Type B pancreatic cell (in vitro differentiated cells): ENCODE measurements at places on chromosomes 1 and 21. TPM values are rescaled to one million over a fixed set of nuclear protein-coding genes. Genes with fewer than 3 reads are reported as not detected.

DNA sequence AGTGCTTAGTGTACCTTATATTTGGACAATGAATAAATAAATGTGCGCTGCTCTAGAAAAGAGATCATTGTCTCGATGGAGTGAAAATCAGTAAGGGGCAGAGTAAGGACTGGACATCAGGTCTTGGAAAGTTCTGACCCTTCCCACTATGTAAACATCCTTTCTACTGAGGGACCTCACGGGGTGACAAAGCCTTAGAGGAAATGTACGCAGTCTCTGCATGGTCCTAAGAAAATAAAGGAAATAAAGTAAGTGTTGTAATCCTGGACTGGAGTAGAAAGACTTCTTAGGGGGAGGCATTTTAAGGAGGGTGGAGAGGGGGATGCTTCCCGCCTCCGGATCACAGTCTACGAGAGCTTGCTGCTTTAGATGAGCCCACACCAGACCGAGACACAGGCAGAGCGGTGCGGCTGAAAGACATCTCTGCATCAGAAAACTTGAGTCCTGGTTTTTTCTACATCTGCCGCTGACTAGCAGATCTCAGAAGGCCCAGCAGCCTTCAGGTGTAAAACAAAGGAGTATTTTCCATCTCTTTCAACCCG, 22.3 kb upstream of the GPR137B start:
- H3K36me3 ChIP-seq: no peaks in the 10 kb centered on the region
- H3K27me3 ChIP-seq: no peaks in the 10 kb centered on the region
- no peak for DNase-seq
- no peak overlapping the region for H3K4me3 ChIP-seq

GRCh38 chr1:67059346-67059745, 5.4 kb upstream of the SLC35D1 start:
- H3K27ac ChIP-seq: no peak overlapping the region
- H3K27me3 ChIP-seq: peaks cover 11% of the 10 kb centered on the region
- H3K4me1 ChIP-seq: peaks cover 20% of the 10 kb centered on the region
- H3K36me3 ChIP-seq: no peaks in the 10 kb centered on the region
- no peak for DNase-seq
- no peak overlapping the region for H3K4me3 ChIP-seq

DNA sequence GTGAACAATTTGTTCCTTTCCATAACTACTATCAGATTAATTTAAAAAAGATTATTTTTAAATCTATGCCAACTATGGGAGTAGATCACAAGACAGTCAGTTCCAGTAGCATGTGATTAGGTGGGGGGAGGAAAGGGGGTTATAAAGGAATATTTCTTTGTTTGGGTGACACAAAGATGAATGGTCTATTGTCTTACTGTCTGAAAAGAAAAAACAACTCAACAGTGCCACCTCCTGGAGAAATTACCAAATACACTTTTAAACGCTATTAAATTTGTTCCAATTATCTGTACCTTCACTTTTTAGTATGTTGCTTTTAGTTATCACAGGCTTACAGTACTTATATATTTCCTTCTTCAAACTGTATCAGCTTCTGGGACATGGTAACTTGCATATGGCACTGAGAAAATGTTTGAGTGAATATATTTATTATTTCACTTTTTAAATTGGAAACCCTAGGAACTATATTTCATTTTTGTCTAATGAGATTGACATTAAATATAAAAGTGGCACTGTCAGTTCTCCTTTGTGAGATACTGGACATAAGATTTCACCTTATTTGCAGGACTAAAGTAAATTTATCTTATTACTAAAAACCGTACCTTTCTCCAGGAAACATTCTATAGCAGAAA, 1.7 kb upstream of the SORT1 start:
- peak overlapping the region; percentile 89 for H3K27ac ChIP-seq
- peaks cover 8% of the 10 kb centered on the region for H3K27me3 ChIP-seq
- peak overlapping the region; percentile 90 for H3K4me3 ChIP-seq
- peaks cover 3% of the 10 kb centered on the region for H3K36me3 ChIP-seq
- H3K4me1 ChIP-seq: peaks cover 17% of the 10 kb centered on the region
- no peak for DNase-seq

The HUNK gene
- 11.3 and 44.0 TPM in 2 replicates for total RNA-seq

The AUNIP gene
- total RNA-seq: 3.7 and 7.2 TPM in 2 replicates

The ST6GALNAC3 gene
- total RNA-seq: 3.8 and 24.7 TPM in 2 replicates

DNA sequence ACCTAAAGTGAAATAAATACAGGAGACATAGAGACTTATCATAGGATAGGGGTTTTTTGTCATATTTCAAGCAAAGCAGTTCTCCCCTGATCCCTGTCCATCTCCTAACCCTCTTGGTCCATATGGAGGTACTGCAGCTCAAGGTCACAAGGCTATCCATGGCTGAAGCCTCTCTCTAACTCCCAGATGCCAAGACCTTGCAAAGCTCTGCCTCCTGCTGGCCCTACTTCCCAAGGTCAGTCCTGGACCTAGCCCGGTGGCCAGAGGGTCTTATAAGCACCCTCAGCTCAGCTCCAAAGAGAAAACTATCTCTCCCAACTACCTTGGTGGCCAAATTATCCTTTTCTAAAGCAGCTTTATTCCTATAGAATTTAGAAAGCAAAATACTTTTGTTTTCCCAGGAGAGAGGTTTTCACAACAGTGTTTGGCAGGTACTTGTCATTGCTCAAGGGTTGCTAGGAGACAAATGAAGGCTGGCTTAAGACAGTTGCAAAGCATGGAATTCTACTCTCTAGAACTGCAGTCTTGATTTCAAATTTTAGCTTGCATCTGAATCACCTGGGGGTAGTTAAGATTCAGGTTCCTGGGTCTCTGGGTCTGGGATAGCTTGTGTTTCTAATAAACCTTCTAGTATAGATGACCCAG, 121.5 kb downstream of the XCL2 start:
- H3K27me3 ChIP-seq: no peaks in the 10 kb centered on the region
- no peaks in the 10 kb centered on the region for H3K36me3 ChIP-seq
- H3K4me3 ChIP-seq: no peak overlapping the region
- H3K4me1 ChIP-seq: no peaks in the 10 kb centered on the region
- no peak for DNase-seq

The OR14K1 gene
- not detected in 2 replicates for total RNA-seq

GRCh38 chr1:189708674-189709073, 769.0 kb downstream of the BRINP3 start:
- H3K27me3 ChIP-seq: no peaks in the 10 kb centered on the region
- no peak for DNase-seq
- no peaks in the 10 kb centered on the region for H3K36me3 ChIP-seq
- H3K4me1 ChIP-seq: no peaks in the 10 kb centered on the region
- no peak overlapping the region for H3K27ac ChIP-seq

GRCh38 chr1:241250465-241250864, 106.5 kb downstream of the RGS7 start:
- no peaks in the 10 kb centered on the region for H3K27me3 ChIP-seq
- H3K4me3 ChIP-seq: no peak overlapping the region
- no peaks in the 10 kb centered on the region for H3K36me3 ChIP-seq
- no peak overlapping the region for H3K27ac ChIP-seq

DNA sequence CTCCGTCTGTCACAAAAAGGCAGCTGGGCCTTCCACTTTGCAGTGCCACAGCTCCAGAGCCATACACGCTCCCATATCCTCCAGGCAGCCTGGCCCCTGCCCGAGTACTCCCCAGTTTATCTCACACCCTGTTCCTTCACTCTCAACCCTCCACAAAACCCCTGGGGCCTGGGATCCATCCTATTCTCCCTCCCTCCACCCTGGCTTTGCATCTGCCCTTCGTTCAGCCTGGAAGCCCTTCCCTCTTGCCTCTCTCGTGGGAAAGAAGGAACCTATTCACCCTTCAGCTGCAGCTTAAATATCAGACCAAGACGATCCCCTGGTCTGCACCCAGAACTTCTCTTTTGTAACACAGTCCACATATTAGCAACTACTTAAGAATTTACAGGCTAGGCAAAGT, 56.7 kb downstream of the CAMK2N1 start:
- no peaks in the 10 kb centered on the region for H3K4me1 ChIP-seq
- DNase-seq: no peak
- no peaks in the 10 kb centered on the region for H3K36me3 ChIP-seq
- H3K27me3 ChIP-seq: peaks cover 47% of the 10 kb centered on the region
- H3K27ac ChIP-seq: no peak overlapping the region

DNA sequence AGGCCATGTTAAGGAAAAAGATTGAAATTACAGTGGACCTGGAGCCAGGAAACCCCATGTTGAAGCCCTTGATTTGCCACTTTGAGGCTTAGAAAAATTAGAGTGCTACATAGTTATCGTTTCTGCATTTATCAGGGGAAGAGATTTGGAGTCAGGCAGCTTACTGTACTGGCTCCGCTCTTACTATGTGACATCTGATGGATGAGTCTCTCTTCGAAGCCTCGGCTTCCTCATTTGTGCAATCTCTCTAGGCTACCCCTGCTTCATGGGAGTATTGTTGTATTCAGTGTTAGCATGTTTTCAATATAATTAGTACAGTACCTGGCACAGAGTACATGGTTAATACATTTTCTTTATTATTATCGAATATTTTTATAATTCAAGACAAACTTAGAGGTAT, 480.4 kb upstream of the USP24 start:
- peaks cover 3% of the 10 kb centered on the region for H3K27me3 ChIP-seq
- H3K27ac ChIP-seq: peak overlapping the region; percentile 32
- H3K4me1 ChIP-seq: peaks cover 32% of the 10 kb centered on the region
- no peak for DNase-seq
- H3K4me3 ChIP-seq: peak overlapping the region; percentile 40

- peaks cover 44% of the 10 kb centered on the region for H3K36me3 ChIP-seq
- no peak overlapping the region for H3K27ac ChIP-seq
- H3K4me3 ChIP-seq: no peak overlapping the region
- no peak for DNase-seq
- H3K4me1 ChIP-seq: no peaks in the 10 kb centered on the region
These were observed 18.5 kb downstream of the ETS2 start for GRCh38 chr21:38824124-38824822.

The TSSK3 gene
- total RNA-seq: 2.1 and 3.8 TPM in 2 replicates

DNA sequence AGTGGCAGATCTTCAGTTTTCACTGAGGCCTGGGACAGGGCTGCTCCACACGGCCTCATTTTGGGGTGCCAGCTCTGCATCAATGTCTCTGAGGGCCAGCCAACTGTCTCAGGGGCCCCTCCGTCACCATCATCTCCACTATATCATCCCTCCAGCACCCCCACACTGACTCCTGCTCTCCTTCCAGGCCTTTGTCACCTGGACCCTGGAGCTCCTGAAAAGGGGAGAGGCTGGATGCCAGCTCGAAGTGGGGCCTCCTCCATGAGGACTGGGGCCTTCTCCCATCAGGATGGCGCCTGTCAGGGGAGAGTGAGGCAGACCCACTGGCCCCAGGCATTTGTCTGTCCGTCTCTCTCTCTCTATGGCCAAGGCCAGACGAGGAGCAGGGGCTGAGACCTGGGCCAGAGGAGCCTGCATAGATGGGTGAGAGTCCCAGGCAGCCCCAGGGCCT, 44.7 kb upstream of the LRP8 start:
- peak; percentile 56 for DNase-seq
- H3K4me1 ChIP-seq: peaks cover 10% of the 10 kb centered on the region
- no peak overlapping the region for H3K4me3 ChIP-seq
- H3K27ac ChIP-seq: no peak overlapping the region

The AMPD1 gene
- total RNA-seq: not detected in 2 replicates

GRCh38 chr1:226829105-226829504, 41.3 kb upstream of the PSEN2 start:
- H3K36me3 ChIP-seq: no peaks in the 10 kb centered on the region
- peak; percentile 16 for DNase-seq
- peaks cover 17% of the 10 kb centered on the region for H3K27me3 ChIP-seq

The RGS18 gene
- 0.21 TPM in 1 of 2 replicates, not detected in the other for total RNA-seq

DNA sequence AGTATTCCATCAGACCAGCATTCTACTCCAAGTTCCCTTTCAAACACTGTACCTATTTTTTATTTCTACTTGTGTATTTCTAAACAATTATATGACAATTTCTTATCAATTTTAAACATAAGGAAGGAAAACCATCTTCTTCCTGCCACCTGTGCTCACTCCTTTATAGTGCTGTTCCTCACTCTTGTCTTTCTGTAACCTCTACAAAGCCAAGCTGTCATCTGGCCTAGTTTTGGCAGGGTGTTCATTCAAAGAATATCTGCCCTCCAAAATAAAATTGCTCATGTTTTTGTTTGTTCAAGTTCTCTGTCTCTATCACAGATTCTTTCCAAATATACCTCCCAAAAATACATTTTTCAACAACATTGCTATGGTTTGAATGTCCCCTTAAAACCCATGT, 360.2 kb downstream of the VAV3 start:
- no peak overlapping the region for H3K4me3 ChIP-seq
- H3K27ac ChIP-seq: no peak overlapping the region

The TRPM2 gene
- 0.05 and 0.07 TPM in 2 replicates for total RNA-seq

DNA sequence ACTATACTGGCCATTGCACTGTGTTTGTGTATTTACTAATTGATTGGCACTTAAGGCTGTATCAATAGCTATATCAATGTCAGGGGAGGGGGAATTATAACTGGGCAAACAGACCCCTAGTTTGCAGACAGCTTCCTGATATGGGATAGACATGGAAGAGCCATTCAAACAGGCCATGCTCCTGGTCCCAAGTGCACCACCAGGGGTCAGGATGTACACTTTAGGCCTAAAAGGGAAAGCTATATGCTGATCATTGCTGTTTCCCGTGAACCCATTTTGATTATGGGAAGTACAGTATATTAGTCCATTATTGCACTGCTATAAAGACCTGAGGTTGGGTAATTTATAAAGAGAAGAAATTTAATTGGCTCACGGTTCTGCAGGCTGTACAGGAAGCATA, 124.9 kb upstream of the BACE2 start:
- DNase-seq: no peak
- no peak overlapping the region for H3K27ac ChIP-seq
- H3K4me3 ChIP-seq: no peak overlapping the region
- H3K27me3 ChIP-seq: no peaks in the 10 kb centered on the region
- H3K4me1 ChIP-seq: peaks cover 11% of the 10 kb centered on the region

DNA sequence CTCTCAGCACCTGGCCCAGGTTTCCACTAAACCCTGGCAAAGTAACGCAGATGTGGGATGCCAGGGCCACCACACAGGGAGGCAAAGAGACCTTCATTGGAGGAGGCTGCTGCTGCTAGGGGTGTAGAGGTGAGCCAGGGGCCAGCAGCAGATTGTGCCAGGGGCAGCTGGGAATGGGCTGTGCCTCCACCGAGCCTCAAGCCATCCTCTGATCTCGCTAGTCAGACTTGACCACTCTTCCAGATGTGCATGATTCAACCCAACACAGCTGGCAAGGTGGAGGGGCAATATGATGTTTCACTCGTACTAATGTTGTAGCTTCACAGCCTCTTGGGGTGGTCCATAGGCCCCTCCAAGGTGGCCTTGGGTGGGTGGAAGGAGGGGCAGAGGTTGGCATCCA, 73.0 kb upstream of the MRPS6 start:
- no peaks in the 10 kb centered on the region for H3K27me3 ChIP-seq
- H3K4me1 ChIP-seq: no peaks in the 10 kb centered on the region
- no peak overlapping the region for H3K27ac ChIP-seq
- no peak overlapping the region for H3K4me3 ChIP-seq
- DNase-seq: no peak
- H3K36me3 ChIP-seq: no peaks in the 10 kb centered on the region

- H3K27ac ChIP-seq: no peak overlapping the region
- H3K4me3 ChIP-seq: no peak overlapping the region
- no peak for DNase-seq
- H3K36me3 ChIP-seq: peaks cover 9% of the 10 kb centered on the region
These were observed 67.8 kb downstream of the SLC37A1 start for GRCh38 chr21:42581336-42581992.

GRCh38 chr1:38489844-38490270, 369.7 kb downstream of the RRAGC start:
- peaks cover 41% of the 10 kb centered on the region for H3K27me3 ChIP-seq
- peaks cover 12% of the 10 kb centered on the region for H3K4me1 ChIP-seq
- no peak overlapping the region for H3K27ac ChIP-seq
- no peaks in the 10 kb centered on the region for H3K36me3 ChIP-seq
